GM03348 (cell line): ENCODE measurements at places on chromosomes 1 and 21.

DNA sequence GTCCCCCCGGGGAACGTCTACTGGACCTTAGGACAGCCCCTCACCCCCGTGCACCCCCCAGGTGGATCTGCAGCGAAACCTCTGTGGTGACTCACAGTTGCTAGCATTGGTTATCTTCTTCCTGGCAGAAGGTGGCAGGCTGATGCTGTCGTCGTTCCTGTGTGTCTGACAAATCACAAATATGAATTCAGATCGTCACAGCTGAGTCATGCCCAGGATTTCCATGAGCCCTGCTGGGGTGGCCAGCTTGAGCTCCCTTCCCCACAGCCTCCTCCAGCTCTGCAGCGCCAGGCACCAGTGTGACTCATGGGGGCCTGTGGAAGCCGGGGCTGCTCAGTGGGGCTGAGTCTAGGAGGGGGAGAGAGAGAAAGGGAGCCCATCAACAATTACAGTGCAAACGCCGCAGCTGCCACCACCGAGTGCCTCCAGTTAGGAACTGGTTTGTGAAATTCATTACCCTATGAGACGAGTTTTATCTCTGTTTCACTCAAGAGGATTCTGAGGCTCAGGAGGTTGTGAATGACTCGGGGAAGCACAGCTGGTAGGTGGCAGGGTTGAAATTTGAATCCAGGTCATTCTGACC is 197.9 kb downstream of the DYRK1A start:
- DNase-seq, result peak; percentile 91

- no peak for DNase-seq
These were observed 155.9 kb downstream of the COL11A1 start for GRCh38 chr1:102952400-102952799.

GRCh38 chr1:31483012-31483946 is 70.3 kb downstream of the SERINC2 start:
- peak; percentile 79 for DNase-seq

DNA sequence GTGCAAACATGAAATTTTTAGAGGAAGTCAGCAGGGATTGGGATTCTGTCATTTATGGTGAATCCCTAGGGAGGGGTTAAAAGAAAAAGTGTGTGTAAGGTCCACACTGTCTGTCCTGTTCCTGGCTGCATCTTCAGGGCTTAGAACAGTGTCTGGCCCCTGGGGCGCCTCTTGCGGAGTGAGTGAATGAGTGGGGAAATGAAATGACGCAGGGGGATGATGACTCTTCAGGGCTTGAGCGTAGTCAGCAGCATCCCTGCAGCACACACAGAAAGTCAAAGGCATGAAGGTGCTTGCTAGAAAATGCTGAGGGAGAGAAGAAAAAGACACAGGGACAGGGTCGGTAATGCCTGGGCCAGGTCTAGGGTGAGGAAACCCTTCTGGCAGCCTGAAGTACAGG is 57.8 kb downstream of the PGBD5 start:
- DNase-seq, result no peak

GRCh38 chr1:209768354-209768774 is 12.5 kb downstream of the TRAF3IP3 start:
- no peak for DNase-seq

GRCh38 chr1:199545780-199546179 is 481.7 kb upstream of the NR5A2 start:
- no peak for DNase-seq

GRCh38 chr1:20819818-20820217 is 32.7 kb upstream of the HP1BP3 start:
- DNase-seq, result no peak
